ENCODE measurements at places on chromosomes 1 and 21. TPM values are rescaled to one million over a fixed set of nuclear protein-coding genes. Genes with fewer than 3 reads are reported as not detected.

Gene AK5
- total RNA-seq = 3.4 TPM

Gene LCE1F
- total RNA-seq = not detected

Gene LCE1E
- total RNA-seq = not detected

Gene TARBP1
- total RNA-seq = 38.1 TPM

Gene FHAD1
- total RNA-seq = 3.8 TPM

Gene OR2T35
- not detected for total RNA-seq

DNA sequence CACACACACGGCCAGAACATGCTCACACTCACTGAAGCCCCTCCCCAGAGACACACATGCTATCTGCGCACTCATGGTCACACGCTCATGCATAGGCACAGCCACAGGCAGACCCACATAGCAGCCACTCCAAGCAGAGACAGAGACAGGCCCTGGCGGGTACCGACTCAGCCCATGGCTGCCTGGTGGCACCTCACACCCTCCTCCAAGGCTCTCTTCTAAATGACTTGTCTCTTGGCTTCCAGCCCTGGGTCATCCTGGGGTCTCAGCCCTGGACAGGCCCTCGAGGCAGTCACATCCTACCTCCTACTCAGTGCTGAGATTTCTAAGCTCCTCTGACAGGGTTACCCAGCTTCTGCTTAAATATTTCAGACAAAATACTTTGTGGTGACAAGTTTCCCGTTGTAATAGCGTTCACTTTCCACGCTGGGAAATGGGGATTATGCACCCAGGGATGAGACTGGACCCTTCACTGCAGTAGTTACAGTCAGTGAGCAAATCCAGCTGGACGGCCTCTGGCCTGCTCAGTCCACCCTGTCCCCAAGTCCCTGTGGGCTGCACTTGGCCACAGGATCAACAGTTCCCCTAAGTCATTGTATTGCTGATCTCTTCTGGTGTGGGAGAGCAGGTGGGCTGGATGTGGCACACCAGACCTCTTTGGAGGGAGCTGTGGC, 2.9 kb upstream of the NFASC start:
- no peaks in the 10 kb centered on the region for H3K36me3 ChIP-seq
- H3K27me3 ChIP-seq = peaks cover 46% of the 10 kb centered on the region
- no peak for DNase-seq
- no peak overlapping the region for H3K27ac ChIP-seq
- H3K4me3 ChIP-seq = no peak overlapping the region
- no peaks in the 10 kb centered on the region for H3K4me1 ChIP-seq

GRCh38 chr1:201433609-201434008, 12.1 kb upstream of the TNNI1 start:
- no peak for DNase-seq
- H3K4me3 ChIP-seq = no peak overlapping the region
- H3K27me3 ChIP-seq = peaks cover 7% of the 10 kb centered on the region
- H3K36me3 ChIP-seq = no peaks in the 10 kb centered on the region
- peaks cover 9% of the 10 kb centered on the region for H3K4me1 ChIP-seq
- H3K27ac ChIP-seq = no peak overlapping the region

DNA sequence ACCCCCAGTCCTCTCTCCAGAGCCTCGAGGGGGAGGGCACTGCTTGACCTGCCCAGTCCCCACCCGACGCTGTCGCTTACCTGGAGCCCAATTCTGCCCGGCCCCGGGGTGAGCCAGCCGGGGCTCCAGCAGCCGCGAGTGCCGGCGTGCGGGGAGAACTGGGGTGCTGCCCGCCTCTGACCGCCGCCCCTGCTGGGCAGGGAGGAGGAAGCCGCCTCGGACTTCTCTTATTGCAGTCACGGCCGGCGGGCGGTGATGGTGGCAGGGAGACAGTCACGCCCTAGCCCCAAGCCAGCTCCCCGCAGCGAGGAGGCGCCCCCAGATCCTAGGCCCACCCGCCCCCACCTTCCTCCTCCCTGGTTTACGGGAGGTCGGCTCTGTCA, at the start of gene FGR:
TSS of gene FGR (minus strand) at position 201 of the 383 bp plus-strand sequence. CDS start 11,269 bp downstream, outside the sequence.
- no peaks in the 10 kb centered on the region for H3K36me3 ChIP-seq
- peak within 1 kb of the TSS; percentile 47 for H3K4me3 ChIP-seq
- peaks cover 14% of the 10 kb centered on the region for H3K4me1 ChIP-seq
- no peak within 1 kb of the TSS for H3K27ac ChIP-seq
- DNase-seq = no peak

GRCh38 chr1:46248122-46248920, 758 bp downstream of the RAD54L start:
- peak overlapping the region; percentile 96 for H3K27ac ChIP-seq
- no peak for DNase-seq
- peaks cover 15% of the 10 kb centered on the region for H3K4me1 ChIP-seq
- H3K4me3 ChIP-seq = peak overlapping the region; percentile 97
- no peaks in the 10 kb centered on the region for H3K27me3 ChIP-seq

DNA sequence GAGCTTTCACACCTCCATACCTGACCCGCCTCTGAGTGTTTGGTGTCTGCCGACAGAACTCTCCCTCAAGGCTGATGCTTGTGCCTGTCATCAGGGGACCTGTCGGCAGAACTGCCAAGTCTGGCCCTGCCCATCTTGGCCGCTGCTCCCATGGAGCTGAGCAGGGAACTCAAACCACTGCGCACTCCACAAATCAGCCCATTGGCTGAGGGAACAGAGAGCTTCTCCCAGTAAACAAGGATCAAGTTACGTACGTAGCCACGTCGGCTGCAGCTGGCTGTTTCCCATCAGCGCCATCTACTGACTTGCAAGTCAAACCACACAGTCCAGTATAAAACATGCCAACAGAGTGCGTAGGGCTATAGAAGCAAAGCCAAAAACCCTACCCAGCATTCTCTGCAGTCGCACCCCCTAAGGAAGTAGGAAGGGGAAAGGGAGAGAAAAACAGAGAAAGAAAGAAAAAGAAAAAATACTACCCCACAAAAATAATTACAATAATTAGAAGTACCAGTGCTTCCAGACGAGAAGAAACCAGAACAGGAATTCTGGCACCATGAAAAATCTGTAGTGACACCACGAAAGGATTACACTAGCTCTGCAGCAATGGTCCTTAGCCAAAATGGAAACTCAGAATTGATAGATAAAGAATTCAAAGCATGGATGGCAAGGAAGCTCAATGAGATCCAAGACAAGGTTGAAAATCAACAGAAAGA, 13.1 kb downstream of the KRTAP13-1 start:
- H3K4me3 ChIP-seq = peak overlapping the region; percentile 74
- H3K27me3 ChIP-seq = peaks cover 8% of the 10 kb centered on the region
- peaks cover 5% of the 10 kb centered on the region for H3K36me3 ChIP-seq
- DNase-seq = no peak
- H3K27ac ChIP-seq = peak overlapping the region; percentile 25

DNA sequence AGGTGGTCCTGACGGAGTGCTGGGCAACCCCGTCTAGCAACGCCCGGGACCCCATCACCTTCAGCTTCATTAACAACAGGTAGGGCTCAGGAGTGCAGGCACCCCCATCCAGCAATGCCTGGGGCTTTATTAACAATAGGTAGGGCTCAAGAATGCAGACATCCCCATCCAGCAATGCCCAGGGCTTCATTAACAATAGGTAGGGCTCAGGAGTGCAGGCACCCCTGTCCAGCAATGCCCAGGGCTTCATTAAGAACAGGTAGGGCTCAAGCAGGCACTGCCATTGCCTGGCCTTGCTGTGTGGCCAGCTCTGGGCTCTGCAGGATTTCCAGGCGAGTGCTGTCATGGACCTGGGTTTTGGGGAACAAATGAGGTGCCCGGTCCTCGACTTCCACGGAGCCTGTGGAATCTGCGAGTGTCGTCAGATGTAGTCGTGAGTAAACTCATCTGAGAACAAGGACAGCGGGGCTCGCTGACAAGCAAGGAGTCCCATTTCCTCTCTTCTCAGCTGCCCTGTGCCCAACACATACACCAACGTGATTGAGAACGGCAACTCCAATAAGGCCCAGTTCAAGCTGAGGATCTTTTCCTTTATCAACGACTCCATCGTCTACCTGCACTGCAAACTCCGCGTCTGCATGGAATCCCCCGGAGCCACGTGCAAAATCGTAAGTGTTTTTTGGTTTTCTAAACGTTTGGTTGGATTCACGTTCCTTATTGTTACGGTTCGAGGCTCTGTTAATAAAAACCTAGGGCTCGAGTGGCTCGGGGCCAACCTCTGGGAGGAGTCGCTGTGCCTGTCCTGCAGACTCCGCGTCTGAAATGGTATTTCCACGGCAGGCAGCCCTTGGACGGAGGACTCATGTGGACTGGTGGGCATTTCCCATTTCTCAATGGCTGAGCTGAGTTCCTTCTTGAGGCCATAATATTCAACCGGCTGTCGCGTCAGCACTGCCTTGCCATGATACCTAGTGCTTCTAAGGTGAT, 56.3 kb downstream of the UMODL1 start:
- no peaks in the 10 kb centered on the region for H3K4me1 ChIP-seq
- no peak overlapping the region for H3K27ac ChIP-seq
- H3K36me3 ChIP-seq = no peaks in the 10 kb centered on the region
- no peak for DNase-seq

DNA sequence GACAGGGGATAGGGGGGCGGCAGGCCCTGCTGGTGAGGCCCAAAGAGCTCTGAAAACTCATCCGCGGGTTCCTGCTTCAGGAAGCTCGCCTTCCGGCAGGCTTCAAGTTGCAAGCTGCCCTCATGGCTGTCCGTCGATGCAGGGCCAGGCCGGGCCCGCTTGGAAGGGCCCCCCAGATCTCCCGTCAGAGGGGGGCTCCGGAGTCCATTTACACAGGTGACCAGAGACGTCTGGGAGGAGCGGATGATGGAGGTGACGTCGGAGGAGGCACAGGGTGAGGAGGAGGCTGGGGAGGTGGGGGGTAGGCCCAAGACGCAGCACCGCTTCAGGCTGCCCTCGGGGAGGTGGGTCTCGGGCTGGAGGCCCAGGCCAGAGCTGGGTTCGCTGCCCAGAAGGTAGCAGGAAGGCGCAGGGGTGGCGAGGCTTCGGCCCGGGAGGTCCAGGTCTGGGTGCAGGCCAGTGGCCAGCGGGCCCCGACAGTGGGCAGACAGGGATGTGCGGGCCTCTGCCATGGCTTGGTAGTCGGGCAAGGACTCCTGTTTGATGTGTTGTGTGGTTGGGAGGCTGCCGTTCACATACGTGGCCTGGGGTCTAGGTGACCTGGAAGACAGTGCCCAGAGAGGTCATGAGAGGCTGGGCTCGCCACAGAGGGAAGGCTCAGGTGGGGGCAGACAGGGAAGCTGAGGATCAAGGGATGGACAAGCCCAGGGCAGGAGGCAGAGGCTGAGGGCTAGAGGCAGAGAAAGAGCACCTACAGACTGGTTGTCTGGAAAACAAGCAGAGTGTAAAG, 135.4 kb downstream of the DMRTB1 start:
- no peak for DNase-seq
- peaks cover 8% of the 10 kb centered on the region for H3K27me3 ChIP-seq
- H3K36me3 ChIP-seq = no peaks in the 10 kb centered on the region
- H3K27ac ChIP-seq = no peak overlapping the region

- H3K27ac ChIP-seq = no peak overlapping the region
- no peaks in the 10 kb centered on the region for H3K4me1 ChIP-seq
- no peaks in the 10 kb centered on the region for H3K36me3 ChIP-seq
These were observed 63.8 kb downstream of the LMO4 start for GRCh38 chr1:87392248-87393192.

GRCh38 chr21:22552390-22552789, 1554.2 kb downstream of the NCAM2 start:
- no peaks in the 10 kb centered on the region for H3K4me1 ChIP-seq
- no peak for DNase-seq
- H3K27ac ChIP-seq = no peak overlapping the region
- H3K36me3 ChIP-seq = no peaks in the 10 kb centered on the region

- no peak for DNase-seq
- H3K27me3 ChIP-seq = peaks cover 2% of the 10 kb centered on the region
- H3K27ac ChIP-seq = no peak overlapping the region
- H3K4me3 ChIP-seq = no peak overlapping the region
- H3K36me3 ChIP-seq = no peaks in the 10 kb centered on the region
These were observed 871.0 kb upstream of the ADAMTS5 start for GRCh38 chr21:27837936-27838335.

DNA sequence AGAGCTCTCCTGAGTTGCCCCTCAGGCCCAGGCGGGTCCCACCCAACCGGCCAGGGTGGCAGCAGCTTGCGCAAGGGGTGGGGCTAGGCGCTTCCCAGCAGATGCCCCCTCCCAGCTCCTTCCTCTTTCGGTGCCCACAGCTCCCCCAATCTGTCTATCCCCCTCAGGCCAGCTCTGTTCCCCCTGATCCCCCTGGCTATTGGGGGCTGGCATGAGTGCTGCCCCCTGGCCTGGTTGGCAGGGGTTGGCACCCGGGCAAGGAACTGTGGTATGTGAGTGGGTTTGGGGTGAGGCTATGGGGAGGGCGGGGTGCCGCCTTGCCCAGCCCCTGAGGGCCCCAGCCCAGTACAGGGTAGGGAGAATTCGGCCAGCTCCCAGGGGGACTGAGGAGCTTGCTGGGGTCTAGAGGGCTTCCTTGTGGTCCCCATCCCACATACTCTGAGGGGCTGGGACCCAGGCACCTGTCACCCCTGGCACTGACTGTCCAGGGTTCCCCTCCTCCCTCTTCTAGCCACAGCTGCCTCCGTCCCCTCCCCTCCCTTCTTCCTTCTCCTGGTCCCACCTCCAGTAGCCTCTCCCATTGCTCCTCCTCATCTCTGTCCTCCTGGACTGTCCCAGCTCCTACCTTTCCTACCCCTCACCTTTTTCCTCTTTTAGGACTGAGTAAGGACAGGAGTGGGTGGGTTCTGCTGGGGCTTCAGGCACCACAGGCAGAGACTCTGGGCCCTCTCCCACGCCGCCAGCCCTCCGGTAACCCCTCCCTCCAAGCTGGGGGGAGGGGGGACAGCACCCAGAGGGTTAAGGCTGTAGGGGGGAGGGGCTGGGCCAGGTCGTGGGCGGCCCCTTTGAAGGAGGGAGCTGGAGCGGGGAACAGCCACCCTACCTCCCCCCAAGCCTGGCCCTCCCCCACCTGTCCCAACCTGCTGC, 5.7 kb downstream of the ZBTB7B start:
- no peak for DNase-seq
- no peaks in the 10 kb centered on the region for H3K36me3 ChIP-seq
- no peak overlapping the region for H3K27ac ChIP-seq
- no peaks in the 10 kb centered on the region for H3K27me3 ChIP-seq
- peaks cover 40% of the 10 kb centered on the region for H3K4me1 ChIP-seq

- no peak for DNase-seq
- H3K27ac ChIP-seq = no peak overlapping the region
- peaks cover 27% of the 10 kb centered on the region for H3K27me3 ChIP-seq
- H3K36me3 ChIP-seq = no peaks in the 10 kb centered on the region
- H3K4me3 ChIP-seq = no peak overlapping the region
These were observed 53.3 kb upstream of the FAM89A start for GRCh38 chr1:231093156-231093922.

- no peak for DNase-seq
- H3K27ac ChIP-seq = peak overlapping the region; percentile 44
- H3K4me1 ChIP-seq = peaks cover 54% of the 10 kb centered on the region
- H3K27me3 ChIP-seq = no peaks in the 10 kb centered on the region
- H3K36me3 ChIP-seq = peaks cover 15% of the 10 kb centered on the region
- H3K4me3 ChIP-seq = peak overlapping the region; percentile 63
These were observed 18.5 kb downstream of the WLS start for GRCh38 chr1:68213843-68214242.

DNA sequence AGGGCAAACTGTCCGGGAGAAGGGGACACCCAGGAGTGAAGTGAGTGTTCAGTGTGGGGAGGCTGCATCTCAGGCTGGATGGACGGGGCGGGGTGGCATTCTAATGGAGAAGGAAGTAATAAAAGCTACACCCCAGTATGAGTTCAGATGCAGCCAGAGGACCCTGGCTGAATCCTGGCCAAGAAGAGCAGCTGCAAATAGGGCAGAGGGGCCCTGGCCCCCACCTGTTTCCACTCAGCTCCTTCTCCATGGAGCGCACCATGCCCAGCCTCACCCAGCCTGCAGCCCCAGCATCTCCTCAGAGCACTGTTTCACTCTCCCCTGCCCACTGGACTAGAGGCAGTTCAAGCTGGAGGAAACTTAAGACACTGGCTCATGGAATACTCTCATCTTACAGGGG, 46.4 kb downstream of the KCND3 start:
- H3K4me3 ChIP-seq = no peak overlapping the region
- peaks cover 25% of the 10 kb centered on the region for H3K27me3 ChIP-seq
- no peaks in the 10 kb centered on the region for H3K4me1 ChIP-seq
- no peak overlapping the region for H3K27ac ChIP-seq
- no peak for DNase-seq
